ENCODE measurements at places on chromosomes 3 and 15.

GRCh38 chr15:79157631-79158592 lies 67.3 kb upstream of the RASGRF1 start:
- DNase-seq: no peak

DNA sequence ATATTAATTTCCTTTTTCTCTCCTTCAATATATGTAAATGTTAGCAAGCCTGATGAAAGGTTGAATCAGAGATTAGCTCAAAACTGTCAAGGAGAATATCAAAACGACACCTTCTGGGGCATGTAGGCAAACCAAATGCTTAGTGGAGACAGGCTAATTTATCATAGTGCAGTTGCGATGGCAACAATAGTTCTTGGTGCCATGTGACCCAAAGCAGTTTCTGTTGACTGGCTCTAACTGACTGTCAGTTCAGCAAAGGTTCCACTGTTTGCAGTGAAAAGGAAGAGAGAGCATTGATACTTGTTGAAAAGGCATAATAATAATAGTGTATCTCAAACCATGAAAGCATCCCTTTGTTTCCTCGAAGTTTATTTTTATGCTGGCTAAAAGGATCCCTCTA lies 513.9 kb downstream of the NLGN1 start:
- no peak for DNase-seq

- DNase-seq: peak; percentile 83
Observed at GRCh38 chr15:73691396-73691795, 7.2 kb downstream of the CD276 start.

GRCh38 chr3:112101916-112102315 lies 15.7 kb downstream of the C3orf52 start:
- no peak for DNase-seq

GRCh38 chr15:57045741-57046382 lies 127.4 kb downstream of the TCF12 start:
- no peak for DNase-seq

DNA sequence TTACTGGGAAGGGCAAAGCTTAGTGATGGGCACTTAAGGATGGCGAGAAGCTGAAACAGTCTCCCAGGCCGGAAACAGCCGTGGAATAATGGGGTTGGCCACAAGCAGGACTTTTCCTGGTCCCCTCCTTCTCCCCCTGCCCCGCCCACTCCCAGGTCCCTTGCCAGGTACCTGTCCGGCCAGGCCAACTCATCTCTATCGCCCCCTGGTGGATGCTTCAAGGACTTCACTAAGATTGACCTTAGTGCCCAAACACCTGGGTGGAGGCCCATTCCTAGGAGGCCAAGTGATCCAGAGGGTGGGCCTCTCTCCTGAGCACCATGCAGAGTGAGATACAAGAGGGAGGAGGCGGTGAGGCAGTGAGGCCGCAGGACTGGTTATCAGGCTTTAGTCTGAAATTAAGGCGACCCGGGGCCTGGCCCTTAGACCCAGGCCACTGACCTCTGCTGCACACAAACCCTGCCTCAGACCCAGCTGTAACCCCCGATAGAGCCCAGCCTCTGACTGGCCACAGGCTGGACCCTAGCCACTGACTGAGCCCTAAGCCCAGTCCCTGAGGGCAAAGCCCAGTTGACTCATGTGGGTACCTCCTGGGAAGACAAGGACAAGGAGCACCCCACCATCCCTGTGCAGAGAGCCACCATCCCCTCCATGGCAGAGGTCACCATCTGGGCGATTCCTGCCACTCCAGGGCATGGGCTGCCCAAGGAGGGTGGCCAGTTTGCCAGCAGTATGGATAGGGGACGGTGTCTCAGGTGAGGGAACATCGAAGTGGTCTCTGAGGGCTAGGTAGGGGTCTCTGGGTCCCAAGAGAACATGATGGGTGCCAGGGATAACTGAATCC lies 37.6 kb downstream of the VIPR1 start:
- no peak for DNase-seq

Data from retinal pigment epithelial cell (primary cell).